Ureter (tissue), 1 donor: ENCODE measurements at places on chromosomes 5 and 9. TPM values are rescaled to one million over a fixed set of nuclear protein-coding genes. Genes with fewer than 3 reads are reported as not detected.

The PGM5 gene
- 173 TPM for total RNA-seq

The CDX1 gene
- total RNA-seq: not detected

The LRRC14B gene
- total RNA-seq: not detected

The GABRP gene
- 0.42 TPM for total RNA-seq

The IL31RA gene
- not detected for total RNA-seq

The UNC5A gene
- total RNA-seq: not detected

The ZNF462 gene
- total RNA-seq: 74.8 TPM

The SVEP1 gene
- total RNA-seq: 19.7 TPM

The NUTM2F gene
- total RNA-seq: not detected

The PCDHGA1 gene
- total RNA-seq: 0.57 TPM

The DOCK8 gene
- 65.8 TPM for total RNA-seq

DNA sequence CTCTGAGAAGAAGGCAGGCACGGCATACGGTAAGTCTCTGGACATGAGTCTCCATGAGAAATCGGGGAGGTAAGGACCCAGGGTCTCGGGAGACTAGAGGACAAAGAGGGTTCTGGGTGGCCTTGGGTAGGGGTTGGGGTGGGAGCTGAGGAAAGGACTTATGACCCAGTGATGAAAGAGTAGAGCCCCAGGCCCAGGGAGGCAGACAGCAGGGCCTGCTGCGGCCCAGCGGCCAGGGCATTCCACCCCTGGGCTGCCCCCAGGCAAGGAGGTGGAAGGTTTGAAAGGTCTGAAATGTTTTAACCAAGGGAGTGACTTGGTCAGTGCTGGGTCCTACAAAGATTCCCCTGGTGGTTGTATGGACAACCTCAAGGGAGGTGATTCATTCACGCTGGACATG lies 89.1 kb downstream of the CRB2 start:
- no peak for DNase-seq

DNA sequence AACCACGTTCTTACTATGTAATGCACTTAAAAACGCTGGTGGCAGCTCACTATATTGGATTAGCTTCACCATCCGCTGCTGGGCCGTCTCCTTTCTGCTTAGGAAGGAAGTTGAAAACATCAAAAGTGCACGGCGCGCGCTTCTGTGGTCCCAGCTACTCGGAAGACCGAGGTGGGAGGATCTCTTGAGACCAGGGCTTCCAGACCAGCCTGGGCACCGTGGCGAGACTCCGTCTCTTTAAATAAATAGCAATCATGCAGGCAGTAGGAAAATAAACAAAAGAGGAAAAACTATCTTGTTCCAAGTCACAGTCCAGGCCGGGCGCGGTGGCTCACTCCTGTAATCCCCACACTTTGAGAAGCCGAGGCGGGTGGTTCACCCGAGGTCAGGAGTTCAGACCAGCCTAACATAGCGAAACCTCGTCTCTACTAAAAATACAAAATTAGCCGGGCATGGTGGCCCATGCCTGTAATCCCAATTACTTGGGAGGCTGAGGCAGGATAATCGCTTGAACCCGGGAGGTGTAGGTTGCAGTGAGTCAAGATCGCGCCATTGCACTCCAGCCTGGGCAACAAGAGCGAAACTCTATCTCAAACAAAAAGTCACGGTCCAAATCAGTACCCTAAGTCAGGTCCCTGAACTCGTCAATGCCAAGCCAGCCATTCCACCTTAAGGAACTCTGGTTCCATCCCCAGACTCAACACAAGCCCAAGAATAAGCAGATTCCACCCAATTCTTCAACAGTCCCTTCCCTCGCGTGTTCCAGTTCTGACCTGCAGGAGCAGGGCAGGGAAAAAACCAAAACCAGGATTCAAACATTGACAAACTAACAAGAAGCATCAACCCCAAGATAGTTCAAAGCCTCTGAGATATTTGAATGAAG lies 1.0 kb upstream of the GOLGA1 start:
- peak; percentile 70 for DNase-seq

GRCh38 chr5:146467760-146468159 lies 20.6 kb downstream of the TCERG1 start:
- DNase-seq: no peak

- no peak for DNase-seq
These were observed 10.8 kb downstream of the FIBCD1 start for GRCh38 chr9:130927995-130928900.

- DNase-seq: no peak
These were observed 31.7 kb downstream of the MTX3 start for GRCh38 chr5:79959407-79959806.

GRCh38 chr5:558871-559503 lies 34.7 kb upstream of the SLC9A3 start:
- DNase-seq: peak; percentile 14

- no peak for DNase-seq
These were observed 63.8 kb upstream of the AFAP1L1 start for GRCh38 chr5:149207831-149208230.

DNA sequence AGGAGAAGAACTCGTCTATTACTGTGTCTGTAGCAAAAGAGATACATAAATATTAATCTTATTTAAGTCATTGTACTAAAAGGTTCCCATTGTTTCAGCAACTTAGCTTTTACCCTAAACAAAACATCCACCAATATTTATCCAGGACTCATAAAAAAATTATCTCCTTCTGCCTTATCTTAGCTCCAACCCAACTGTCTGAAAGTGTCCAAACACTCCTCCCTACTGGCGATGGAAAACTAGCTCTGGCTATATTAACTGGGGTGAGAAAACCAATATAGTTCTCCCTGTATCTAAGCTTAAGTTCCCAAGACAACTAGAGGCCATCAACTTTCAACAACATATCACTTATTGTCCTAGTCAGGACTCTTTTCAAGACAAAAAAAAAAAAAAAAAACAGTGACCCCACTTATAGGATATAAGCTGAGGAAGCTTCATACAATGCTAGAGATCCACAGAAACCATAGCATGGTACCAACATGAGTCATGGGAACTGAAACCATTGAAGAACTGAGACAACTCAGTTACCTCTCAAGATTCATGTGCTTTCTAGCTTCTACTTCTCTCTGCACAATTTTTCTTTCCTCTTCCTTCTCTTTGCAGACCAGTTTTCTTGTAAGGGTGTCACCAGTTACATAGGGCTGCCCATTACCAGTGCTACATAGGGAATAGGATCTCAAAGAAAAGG lies 150.7 kb upstream of the RASA1 start:
- DNase-seq: no peak

GRCh38 chr9:94675008-94675881 lies 35.9 kb upstream of the FBP1 start:
- no peak for DNase-seq

- DNase-seq: no peak
These were observed 414.1 kb downstream of the ARHGEF28 start for GRCh38 chr5:74040065-74040551.

DNA sequence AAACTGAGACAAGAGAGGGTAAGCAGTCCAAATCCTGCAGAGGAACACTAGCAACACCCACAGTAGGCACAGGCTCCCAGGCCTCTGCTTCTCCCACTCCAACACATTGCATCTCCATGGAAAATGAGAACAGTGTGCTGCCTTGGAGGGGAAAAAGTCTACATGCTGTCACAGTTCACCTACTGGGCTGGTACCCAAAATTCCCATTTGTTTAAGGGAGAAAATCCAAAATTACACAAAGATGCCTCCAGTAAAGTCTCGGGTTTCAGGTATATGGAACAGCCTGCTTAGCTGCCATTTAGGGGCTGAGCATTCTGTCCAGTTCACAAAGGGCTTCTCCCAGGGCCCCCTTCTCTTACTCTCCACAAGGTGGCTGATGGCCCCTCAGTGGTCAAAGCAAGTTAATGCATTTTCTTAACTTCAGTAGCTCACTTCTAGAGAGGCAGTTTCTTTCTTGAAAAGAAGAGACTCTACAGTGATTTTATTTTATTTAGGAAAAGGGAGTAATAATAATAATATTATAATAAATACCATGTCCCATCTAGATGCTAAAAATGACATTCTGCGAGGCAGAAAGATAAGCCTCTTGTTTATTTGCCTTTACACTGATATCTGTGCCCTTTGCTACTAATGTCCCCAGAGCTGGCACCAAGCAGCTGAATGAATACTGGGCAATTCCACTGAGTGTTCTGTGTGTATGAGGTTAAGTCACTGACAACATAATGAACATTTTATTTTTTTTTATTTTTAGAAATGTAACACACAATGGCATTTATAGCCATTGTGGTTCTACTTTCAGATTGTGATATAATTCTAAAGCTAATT lies 89.4 kb downstream of the RGS7BP start:
- DNase-seq: no peak

DNA sequence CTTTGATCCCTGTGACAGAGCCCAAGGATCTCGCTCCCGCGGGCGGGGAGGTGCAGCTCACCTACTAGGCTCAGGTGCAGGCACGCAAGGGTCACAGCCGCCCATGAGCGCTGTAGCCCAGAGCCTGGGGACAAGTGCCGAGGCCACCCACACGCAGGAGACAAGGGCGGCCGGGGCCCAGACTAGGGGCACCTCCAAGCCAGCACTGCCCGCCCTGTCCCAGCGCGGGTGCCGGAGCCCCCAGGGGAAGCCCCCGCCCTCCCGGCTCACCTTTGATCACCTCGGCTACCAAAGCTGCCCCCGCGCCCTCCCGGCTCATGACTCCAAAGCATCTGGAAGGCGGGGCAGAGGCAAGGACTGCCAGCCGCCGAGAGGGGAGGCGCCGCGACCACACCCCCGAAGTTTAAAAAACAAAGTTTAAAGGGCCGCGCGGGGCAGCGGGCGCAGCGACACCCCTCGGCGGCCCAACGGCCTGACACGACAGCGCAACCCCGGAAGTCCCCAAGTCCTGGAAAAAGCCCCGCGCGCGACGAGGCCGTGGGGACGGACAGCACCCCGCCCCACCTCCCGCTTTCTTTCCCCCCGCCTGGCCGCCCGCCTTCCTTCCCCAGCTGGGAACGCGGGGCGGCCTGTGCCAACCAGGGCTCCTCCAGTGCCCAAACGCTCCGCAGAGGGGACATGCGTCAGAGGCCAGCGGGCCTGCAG lies 53.0 kb downstream of the CDC14B start:
- peak; percentile 84 for DNase-seq

DNA sequence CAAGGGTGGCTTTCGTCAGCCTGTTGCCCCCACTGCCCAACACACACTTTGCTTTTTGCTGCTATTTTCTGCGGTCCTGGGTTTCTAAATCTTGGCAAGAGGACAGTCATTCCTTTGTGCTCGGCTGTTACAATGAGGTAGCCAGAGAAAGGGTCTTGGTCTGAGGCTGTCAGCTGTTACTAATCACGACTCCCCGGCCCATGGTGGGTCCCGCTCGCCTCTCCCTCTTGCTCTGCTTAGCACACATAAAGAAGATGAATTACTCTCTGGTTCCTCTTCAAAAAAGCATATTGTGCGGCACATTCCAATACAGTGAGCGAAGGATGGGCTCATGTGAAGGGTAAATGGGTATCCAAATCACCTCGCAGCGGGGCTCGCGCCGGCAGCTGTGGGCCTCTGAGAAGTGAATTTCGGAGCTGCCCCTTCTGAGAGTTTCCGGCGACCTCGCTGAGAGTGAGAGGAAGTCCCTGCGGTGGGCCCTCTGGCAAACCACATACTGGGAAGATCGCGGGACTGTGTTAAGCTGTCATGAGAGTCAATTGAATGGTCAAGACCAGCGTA lies 56.0 kb downstream of the SLC1A3 start:
- no peak for DNase-seq

DNA sequence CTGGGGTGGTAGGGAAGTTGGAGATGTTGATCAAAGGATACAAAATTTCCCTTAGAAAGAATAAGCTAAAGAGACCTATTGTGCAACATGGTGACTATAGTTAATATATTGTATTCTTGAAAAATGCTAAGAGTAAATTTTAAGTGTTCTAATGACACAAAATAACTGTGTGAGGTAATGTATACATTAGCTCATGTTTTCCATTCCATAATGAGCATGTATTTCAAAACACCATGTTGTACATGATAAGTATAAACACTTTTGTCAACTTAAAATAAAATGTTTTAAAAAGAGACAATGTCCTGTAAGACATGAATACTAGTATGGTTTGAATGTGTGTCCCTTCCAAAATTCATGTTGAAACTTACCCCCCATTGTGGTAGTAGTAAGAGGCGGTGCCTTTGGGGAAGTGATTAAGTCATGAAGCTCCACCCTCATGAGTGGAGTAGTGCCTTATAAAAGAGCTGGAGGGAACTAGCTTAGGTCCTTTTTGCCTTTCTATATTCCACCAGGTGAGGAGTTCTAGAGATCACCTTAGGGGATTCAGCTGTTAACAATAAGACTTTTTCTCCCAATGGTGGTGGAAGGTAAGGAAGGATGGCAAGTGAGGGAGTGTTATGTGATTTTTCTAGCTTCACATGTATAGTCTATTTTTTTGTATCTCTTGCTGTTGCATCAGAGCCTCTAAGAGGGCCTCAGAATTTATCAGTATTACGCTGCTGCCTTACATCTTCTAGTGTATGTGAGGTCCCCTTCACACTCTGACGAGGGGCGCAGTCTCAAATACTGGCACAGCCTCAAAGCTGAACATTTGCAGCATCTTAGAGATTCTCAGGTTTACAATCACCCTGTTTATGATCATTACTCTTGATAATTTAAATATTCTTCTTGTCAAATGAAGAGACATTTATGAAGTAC lies 94.9 kb upstream of the NREP start:
- no peak for DNase-seq

DNA sequence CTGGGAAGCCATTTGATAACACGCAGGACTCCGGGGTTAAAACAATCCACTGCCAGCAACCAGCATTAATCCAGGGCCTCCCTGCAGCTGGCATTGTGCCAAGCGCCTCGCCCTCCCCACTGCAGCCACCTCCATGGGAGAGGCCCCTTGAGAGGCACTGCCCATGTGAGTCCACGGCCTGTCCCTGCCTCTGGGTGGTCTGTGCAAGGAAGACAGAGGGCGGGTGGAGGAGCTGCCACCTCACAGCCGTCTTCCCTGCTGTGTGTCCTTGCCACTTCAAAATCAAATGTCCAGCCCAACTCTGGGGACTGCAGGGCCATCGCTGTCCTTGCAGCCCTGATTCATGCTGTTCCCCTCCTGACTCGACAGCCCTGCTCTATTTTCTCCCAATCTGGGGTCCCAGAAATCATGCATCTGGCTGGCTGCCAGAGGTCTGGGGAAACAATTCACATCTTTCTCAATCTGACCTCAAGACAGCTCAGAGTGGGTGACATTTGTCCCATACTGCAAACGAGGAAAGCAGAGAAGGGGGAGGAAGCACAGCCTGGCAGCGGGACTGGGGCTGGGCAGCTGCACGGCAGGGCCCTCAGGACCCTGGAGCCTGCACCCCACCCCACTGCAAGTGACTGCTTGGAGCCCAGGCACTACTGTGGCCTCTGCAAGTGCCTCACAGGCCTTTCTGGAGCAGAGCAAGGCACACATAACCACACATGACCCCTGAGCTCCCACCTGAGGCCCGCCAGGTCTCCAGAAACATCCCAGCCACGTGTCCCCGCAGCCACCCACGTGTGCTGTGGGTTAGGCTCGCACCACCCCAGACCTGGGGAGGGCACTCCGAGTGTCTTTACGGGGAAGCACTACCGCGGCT lies 15.7 kb downstream of the BRD3OS start:
- DNase-seq: no peak

- DNase-seq: no peak
These were observed 87.7 kb downstream of the ACER2 start for GRCh38 chr9:19496321-19497050.
